MM.1S (cell line): ENCODE measurements at places on chromosomes 5 and 9.

GRCh38 chr5:173308226-173308625 lies 20.0 kb downstream of the STC2 start:
- DNase-seq, result no peak

DNA sequence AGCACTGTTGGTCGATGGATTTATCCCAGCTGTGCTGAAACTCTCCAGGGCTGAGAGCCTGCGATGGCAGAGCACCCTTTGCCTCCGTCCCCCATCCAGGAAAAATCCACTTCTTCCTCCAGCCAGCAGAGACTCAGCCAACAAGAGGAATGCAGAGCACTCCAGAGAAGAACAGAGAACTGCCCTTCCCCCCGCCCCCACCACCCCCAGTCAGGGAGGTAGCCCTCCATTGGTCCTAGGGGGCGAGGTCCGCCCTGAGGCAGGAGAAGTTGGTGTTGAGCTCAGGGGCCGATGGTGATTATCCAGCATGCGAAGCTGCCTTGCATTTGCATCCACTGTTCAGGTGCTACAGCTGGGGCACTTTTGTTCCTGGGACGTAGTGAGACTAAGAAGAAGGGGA lies 9.0 kb downstream of the TLX3 start:
- DNase-seq, result no peak

DNA sequence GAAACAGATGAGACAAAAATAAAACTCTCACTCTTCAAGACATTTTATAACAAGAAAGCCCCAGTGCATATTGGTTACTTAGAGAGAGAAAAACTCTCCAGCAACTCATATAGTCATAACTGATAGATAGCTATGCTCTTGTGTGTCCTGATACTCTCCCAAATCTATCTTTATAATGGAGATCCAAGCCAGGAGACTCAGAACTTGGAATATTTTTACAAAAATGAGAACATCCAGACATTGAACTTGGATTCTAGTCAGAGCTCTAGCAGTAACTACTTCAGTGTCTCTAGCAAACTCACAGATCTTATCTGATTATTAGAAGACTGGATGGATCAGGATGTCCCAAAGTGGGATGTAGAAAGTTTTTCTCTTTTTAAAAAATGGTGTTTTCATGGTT lies 412.7 kb upstream of the BRINP1 start:
- no peak for DNase-seq

DNA sequence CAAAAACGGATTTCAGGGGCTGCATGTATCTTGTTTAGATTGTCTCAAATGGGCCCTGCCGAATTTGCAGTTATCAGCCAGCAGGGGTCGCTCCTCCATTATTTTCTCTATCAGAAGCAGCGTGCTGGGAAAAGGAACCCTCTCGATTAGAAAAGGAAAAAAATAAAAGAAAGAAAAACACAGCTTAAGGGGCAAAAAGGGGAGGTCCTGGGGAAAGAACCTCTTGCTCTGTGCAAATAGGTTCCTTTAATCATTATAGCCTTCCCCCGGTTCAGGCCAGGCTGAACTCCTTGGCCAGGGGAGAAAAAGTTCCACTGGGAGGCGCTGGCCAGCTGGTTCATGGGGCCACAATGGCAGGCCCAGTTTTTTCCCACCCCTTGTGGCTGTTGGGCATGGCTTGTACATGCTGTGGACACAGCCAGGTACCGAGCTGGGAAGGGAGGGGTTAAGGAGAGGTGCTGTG lies 25.0 kb upstream of the CAPSL start:
- DNase-seq, result peak; percentile 14

- no peak for DNase-seq
These were observed 51.0 kb downstream of the SH3PXD2B start for GRCh38 chr5:172403189-172403796.

GRCh38 chr9:87675906-87676515 lies 49.9 kb upstream of the CTSL start:
- DNase-seq, result no peak

DNA sequence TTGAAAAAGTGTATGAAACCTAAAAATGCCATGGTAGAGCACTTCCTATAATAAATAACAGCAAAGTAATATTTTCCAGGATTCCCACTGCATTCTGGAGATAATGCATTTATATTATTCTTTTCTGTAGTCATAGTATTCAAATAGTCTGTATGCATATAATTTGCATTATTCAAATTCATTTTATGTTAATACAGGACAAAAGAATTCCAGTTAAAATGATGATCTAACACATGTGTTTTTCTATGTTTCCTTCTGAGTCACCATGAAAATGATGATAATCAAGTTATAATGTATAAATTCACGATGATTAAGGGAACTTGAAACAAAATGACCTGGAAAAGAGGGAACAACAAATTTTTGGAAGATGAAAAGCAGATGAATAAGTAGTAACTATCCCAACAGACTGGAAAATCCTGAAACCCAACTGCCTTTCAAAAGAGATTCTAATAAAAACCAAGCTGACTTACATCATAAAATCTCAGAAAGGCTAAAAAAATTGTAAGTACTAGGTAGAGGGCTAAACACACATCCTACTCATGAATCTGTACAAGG lies 358.6 kb upstream of the PAPPA start:
- DNase-seq, result no peak

GRCh38 chr9:75699017-75699416 lies 191.5 kb upstream of the PCSK5 start:
- no peak for DNase-seq

GRCh38 chr5:133801955-133802751 lies 166.3 kb downstream of the C5orf15 start:
- no peak for DNase-seq

DNA sequence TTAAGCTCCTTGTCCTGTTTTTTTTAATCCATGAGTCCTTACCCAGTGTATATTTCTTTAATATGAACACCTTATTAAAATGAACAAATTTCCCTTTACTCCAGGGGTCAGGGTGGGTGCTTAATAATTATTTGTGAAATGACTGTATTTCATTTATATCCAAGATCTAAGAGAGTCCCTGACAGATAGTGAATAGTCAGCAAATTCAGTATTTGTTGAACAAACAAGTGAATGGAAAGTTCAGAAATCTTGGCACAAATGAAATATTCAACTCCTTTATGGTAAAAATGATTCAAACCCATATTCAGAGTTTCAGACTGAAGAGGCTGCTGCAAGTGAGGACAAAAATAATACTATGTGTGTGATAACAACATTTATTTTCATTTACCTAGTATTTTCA lies 59.9 kb downstream of the ASTN2 start:
- DNase-seq, result no peak
